ENCODE measurements at places on chromosomes 3 and 15.

- peak; percentile 16 for DNase-seq
Observed at GRCh38 chr3:184289426-184289938, 9.6 kb upstream of the PSMD2 start.

DNA sequence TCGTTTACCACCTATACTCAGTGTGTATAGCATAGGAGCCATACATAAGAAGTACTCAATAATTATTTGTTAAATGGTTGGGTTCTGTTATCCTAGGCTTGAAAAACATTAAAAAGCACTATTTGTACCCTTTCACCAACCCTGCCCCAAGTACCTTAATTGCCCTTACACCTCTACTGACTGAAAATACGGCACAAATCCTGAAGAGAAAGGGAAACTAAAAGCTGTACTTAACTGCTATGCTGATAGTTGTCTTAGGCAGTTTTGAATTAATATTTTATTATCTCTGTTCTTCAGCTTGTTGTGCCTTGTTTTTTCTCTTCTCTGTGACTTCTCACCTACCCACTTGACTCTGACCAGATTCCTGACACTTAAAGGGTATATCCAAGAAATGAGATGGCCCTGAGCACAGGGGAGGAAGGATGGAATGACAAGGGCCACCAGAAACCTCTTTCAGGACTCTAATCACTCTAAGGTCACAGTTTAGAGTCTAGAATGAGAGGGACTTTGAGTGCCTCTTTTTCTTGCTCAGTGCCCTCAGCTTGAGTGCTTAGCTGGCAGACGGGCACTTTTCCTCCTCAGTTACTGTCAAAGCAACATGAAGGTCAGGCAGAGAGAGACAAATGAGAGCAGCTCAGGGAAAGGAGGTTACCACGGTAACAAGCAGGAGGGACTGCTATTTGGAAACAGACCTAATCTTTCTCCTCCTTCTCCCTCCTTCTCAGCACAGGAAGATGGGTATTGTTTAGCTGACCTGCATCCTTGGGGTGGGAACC is 136.5 kb downstream of the ZNF609 start:
- no peak for DNase-seq

DNA sequence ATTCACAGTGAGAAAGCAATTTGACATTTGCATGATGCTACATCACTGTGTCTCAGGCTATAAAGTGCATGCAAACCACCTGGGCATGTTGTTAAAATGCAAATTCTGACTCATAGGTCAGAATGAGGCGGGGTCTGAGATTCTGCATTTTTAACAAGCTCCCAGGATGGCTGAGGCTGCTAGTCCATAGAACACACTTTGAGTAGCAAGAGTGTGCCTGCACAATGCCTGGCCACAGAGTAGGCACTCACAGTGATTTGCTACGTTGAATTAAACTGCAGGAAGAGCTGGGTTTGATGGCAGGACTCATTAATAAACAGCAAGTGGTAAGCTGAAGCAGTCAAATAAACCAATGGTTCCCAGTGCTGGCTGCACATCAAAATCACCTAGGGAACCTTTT is 48.1 kb downstream of the NTRK3 start:
- DNase-seq, result no peak

- DNase-seq, result no peak
Observed at GRCh38 chr3:110332629-110333028, 739.0 kb upstream of the NECTIN3 start.

DNA sequence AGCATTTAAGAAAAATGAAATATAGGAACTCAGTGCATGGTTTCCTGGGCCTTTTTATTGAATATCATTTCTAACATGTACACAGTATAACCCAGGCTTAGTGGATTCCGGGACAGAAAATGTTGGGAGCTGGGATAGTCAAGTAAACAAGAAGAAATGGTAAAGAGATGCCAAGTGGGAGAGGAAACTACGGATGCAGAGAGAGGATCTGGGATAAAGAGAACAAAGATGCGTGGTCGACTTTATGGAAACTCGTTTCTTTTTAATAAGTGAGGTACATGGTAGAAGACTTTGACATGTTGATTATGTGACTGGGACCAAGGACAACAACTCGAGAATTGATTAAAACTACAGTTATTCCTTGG is 1.2 kb upstream of the GPR176 start:
- DNase-seq, result no peak

DNA sequence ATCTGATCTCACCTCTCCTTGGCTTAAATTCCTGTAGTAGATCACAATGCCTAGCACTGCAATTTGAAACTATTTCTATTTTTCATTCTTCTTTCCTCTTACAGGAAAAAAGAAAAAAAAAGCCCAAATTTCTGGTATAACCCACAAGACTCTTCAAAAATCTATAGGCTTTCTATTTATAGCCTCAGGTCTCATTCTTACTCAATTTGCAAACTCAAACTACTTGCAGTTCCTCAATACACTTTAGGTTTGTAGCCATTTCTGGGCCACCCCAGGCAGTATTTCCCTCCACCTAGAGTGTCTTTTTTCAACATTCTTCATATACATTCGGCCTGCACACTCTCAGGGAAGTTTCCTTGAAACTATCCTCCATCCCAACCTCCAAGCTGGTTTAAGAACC is 169.0 kb downstream of the TBC1D5 start:
- DNase-seq, result no peak

GRCh38 chr3:96169111-96169766 is 645.2 kb upstream of the EPHA6 start:
- DNase-seq, result no peak

- DNase-seq, result no peak
Observed at GRCh38 chr15:77864211-77865105, 213.1 kb downstream of the TBC1D2B start.

DNA sequence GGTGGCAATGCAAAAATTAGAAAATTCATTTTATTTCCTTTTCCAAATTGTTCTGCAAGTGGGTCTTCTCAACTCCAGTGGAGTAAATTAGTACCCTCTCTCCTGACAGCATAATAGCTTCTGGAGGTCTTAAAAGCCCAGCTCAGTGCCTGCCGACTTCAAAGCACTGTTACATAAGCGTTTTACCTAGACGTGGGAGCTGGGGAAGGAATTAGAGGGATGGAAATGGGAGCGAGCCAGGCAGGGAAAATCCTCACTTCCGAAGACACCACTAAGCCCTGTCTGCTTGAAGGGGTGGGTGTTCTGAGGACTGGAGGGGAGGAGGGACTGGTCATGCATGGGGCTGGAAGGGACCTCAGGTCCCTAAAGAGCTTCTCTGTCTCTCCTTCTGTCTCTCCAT is 77.2 kb upstream of the SLC6A1 start:
- DNase-seq, result no peak

- no peak for DNase-seq
Observed at GRCh38 chr3:48681974-48682610, 3.6 kb downstream of the NCKIPSD start.

- no peak for DNase-seq
Observed at GRCh38 chr3:12040902-12041301, 36.7 kb downstream of the SYN2 start.

GRCh38 chr15:51099185-51099584 is 4.5 kb upstream of the TNFAIP8L3 start:
- no peak for DNase-seq

DNA sequence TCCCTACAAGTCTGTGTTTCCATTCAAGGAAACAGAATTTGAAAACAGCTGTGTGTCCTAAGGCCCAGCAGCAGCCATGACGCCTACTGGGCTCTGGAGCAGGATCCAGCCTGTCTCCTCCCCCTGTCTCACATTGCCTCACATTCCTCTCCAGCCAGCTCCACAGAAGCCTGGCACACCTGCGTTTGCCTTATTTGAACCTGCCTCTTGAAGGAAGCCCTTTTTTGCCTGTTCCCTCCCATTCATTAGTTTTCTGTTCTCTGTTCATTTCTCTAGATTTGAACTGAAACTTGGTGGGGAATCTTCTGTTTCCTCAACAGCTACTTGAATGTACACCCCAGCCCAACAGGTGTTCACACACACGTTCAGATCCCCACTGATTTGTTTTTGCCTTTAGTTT is 890.5 kb downstream of the TUSC7 start:
- DNase-seq, result no peak

DNA sequence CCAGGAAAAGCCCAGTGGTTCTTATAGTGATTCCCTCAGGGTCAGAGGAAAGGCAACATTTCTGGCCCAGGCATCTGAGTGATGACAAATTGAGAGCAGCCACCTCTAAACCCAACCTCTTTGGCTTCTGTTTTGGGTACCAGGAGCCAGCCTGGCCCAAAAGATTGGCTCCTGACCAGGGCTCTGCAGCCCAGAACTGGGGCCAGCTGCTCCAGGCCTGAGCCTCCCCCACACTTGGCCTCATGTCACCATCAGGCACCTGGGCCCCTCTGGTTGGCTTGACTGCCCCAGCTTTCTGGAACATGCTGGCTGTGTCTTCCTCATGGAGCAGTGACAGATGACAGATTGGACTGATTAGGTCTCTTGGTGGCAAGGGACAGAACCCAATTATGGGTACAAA is 26.0 kb upstream of the HCN4 start:
- DNase-seq, result no peak

- no peak for DNase-seq
Observed at GRCh38 chr3:173938616-173939015, 541.1 kb downstream of the NLGN1 start.

GRCh38 chr3:133895208-133896001 is at the start of gene RAB6B:
Gene RAB6B (minus strand): TSS chr3:133895882. CDS start chr3:133895466, 416 bp downstream.
- DNase-seq, result peak; percentile 50

- no peak for DNase-seq
Observed at GRCh38 chr15:90862964-90863778, 5.2 kb upstream of the FURIN start.

- no peak for DNase-seq
Observed at GRCh38 chr3:154356009-154356408, 31.7 kb upstream of the DHX36 start.

- no peak for DNase-seq
Observed at GRCh38 chr3:29612536-29612935, 331.7 kb downstream of the RBMS3 start.

DNA sequence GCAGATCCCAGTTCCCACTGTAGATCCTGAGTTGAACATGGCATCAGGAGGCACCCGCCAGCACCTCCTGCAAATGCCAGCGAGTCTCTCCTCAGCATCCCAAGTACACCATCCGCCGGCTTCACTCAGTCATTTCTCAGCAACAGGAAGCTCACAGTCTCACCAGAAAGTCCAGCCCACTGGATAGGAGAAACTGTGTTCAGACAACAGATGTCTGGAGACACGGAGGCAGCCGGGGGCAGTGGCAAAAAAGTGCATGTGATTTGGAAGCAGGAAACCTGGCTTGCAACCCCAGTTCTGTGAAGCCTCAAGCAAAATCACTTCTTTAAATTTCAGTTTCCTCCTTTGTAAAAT is 68.7 kb downstream of the SRGAP3 start:
- DNase-seq, result no peak

- no peak for DNase-seq
Observed at GRCh38 chr3:151410891-151411559, 26.5 kb upstream of the P2RY12 start.

- DNase-seq, result no peak
Observed at GRCh38 chr3:143412084-143412483, 292.5 kb downstream of the CHST2 start.

GRCh38 chr3:46022909-46023785 is 4.1 kb downstream of the XCR1 start:
- no peak for DNase-seq

DNA sequence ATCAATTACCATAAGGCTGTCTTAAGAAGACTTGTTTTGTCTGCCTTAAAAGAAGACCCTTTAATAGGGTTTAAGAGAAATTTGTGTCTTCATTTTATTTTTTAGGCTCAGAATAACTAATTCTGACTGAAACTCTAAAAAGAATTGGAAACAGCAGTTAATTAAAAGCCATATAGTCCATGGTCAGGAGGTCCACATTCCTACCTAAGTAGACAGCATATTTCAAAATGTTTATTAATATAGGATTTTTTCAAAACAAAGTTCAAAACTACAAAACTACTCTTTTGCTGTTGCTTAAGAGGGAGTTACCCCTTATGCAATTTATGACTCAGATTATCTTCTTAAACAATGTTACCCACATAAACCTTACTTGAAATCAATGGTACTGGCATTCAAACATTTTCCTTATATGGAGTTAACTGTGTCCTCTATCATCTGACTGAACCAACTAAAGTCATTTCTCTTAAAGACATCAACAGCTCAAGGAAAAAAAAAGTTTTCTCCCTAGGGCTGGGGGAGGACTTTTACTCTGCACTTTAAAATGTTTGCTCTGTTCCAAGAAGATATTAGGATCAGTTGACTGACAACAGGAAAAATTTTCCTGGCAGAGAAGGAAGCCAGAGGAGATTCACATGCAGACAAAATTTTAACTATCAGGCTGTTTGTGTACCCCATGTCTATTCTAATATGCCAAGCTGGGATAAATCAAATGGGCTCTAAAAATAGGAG is 56.8 kb upstream of the NANOGP8 start:
- no peak for DNase-seq

- no peak for DNase-seq
Observed at GRCh38 chr3:188051801-188052168, 102.2 kb upstream of the LPP start.

GRCh38 chr15:97501291-97501690 is 459.2 kb upstream of the ARRDC4 start:
- DNase-seq, result peak; percentile 21

GRCh38 chr3:46542344-46542743 is 23.8 kb downstream of the LRRC2 start:
- DNase-seq, result no peak

DNA sequence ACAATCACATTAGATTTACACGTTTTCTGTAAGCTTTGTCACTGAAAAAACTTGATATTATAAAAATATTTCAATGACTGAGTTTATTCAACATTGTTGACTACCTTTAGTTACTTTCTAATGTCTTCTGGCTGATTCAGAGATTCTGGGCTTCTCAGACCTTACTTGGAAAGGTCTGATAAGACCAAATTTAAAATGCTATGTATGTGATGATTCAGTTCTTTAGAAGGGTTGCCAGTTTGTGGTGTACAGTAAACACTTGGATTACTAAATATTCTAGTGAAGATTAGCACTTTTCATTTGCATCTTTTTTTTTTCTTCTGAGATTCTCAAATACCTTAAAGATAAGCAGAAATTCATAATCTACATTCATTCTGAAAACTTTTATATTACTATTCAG is 49.8 kb downstream of the SGO1 start:
- no peak for DNase-seq

Data from hematopoietic multipotent progenitor cell (in vitro differentiated cells).